SW 1271 (cell line): ENCODE measurements at places on chromosomes 4 and X.

GRCh38 chr4:182600093-182600492 is 317.1 kb downstream of the DCTD start:
- no peak for DNase-seq

GRCh38 chr4:177568931-177569330 is 126.7 kb upstream of the AGA start:
- DNase-seq = no peak

GRCh38 chr4:154720123-154720522 is 23.7 kb upstream of the LRAT start:
- no peak for DNase-seq

DNA sequence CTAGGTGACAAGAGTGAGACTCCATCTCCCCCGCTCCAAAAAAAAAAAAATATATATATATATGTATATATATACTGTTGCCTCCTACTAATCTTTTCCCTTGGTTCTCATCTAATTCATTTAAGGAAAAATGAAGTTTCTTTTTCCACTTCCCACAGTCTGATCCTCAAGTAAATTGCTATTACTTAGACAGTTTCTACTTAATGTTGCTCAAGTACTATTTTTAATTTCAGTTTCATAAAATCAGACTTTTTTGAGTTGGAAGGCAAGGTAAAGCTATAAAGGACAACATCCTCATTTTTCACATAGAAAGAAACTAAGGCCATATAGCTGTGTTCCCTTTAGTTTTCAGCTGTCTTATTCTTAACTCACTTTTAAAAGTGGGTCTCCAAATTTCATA is 5.8 kb downstream of the RXFP1 start:
- DNase-seq = no peak

- no peak for DNase-seq
Measured at GRCh38 chr4:83272900-83273299, 11.7 kb downstream of the COQ2 start.

GRCh38 chr4:10983885-10984640 is 299.5 kb upstream of the CLNK start:
- no peak for DNase-seq

DNA sequence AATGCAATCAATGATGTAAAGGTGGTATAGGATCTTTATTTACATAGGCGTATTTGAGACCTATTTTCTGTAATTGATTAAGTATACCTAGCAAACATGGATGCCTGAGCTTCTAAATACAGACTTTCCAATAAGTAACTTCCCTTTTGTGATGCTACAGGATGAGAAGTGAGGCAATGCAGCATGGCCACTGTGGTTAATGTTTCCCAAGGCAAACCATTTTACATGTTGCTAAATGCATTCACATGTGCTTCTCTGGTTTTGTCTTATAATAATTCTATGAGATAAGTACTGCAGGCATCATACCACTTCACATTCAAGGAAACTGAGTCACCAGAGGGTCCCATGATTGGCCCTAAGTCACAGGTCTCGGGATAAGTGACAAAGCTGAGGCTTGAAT is 35.7 kb upstream of the NKX3-2 start:
- DNase-seq = no peak

- no peak for DNase-seq
Measured at GRCh38 chr4:3341760-3342159, 48.9 kb downstream of the RGS12 start.

GRCh38 chr4:74028504-74028903 is 10.0 kb downstream of the CXCL3 start:
- no peak for DNase-seq
